Stromal cell of bone marrow (primary cell): ENCODE measurements at places on chromosomes 3 and 15.
A peak's percentile ranks its signal among the peaks of the same experiment; 100 is the strongest.

DNA sequence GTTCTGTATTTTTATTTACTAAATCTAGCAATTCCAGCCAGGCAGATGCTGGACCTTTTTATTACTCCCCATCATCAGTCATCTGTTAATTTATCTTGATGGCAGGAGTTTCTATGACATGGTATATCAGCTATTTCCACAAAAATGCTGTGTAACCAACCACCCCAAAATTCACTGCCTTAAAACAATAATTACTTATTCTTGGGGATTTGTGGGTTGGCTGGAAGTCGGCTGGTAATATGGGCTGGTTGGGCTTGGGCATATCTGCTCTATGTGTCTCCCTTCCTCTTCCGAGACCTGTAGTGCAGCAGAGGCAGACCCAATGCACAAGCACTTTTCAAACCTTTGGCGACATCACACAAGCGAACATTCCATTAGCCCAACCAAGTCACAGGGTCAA, 92.1 kb upstream of the UBE2E1 start:
- peak; percentile 68 for DNase-seq

DNA sequence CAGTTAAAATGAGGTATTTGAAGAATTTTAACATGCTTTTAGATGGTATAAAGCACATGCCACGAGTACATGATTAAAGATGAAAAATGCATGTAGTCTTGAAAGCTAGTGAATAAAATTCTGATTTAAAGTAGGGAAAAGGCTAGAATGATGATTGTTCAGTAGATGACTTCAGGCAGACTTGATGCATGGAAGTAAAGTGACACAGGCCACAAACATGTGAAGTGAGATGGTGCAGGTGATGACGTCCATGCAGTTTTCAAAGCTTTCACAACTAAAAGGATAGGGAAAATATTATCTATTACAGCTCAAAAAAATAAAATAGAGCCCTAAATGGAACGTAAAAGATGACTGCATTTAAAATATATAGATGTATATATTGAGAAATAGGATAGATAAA, 140.9 kb downstream of the TFG start:
- no peak for DNase-seq

DNA sequence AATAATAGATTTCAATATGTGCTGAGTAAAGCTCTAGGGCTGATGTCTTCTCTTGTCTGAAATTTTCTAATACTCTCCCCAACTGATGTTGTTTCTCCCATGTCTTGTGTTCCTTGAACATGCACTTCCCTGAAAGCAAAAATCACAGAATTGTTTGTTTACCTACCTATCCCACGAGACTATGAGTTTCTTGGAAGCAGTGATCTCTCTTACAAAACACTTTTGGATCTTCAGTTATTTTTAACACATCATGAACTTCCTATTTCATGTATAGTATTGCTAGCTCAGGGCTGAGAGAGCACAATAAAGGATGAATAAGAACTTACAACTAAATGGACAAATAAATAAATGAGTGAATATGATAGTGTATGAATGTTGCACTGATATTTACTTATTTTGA, 365.0 kb downstream of the ROBO2 start:
- no peak for DNase-seq

- no peak for DNase-seq
Observed at GRCh38 chr3:34988296-34988695, 651.0 kb upstream of the ARPP21 start.
